ENCODE measurements at places on chromosomes 2 and 18.

GRCh38 chr2:96409820-96410164, 74.2 kb downstream of the NCAPH start:
- no peak for DNase-seq

DNA sequence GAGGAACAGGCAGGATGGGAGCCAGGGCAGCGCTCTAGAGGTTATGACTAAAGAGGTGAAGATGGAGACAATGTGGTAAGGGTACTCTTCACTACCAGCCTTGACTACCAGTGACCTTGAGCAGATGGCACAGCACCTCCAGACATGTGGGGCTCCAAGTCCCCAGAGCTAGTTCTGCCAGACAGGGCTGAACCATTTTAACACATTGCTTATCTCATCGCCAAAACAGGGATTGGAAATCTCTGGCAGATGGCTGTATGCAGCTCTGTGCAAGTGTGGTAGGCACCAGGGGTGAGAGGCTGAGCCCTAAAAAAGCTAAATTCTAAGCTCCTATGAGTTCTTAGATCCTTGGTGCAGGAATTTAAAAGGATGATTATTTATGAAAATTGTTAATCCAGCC, 41.3 kb downstream of the FSHR start:
- DNase-seq, result no peak

- no peak for DNase-seq
Observed at GRCh38 chr18:59839931-59840685, 59.7 kb upstream of the PMAIP1 start.

DNA sequence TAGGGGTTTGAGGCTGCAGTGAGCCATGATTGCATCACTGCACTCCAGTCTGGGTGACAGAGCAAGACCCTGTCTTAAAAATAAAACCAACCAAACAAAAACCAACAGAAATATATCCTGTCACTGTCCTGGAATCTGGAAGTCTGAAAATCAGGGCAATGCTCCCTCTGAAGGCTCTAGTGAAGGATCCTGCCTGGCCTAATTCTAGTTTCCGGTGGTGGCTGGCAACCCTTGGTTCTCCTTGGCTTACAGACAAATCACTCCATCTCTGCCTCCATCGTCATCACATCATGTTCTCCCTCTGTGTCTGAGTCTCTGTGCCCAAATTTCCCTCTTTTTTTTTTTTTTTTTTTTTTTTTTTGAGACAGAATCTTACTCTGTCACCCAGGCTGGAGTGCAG, 15.9 kb upstream of the VPS4B start:
- no peak for DNase-seq

DNA sequence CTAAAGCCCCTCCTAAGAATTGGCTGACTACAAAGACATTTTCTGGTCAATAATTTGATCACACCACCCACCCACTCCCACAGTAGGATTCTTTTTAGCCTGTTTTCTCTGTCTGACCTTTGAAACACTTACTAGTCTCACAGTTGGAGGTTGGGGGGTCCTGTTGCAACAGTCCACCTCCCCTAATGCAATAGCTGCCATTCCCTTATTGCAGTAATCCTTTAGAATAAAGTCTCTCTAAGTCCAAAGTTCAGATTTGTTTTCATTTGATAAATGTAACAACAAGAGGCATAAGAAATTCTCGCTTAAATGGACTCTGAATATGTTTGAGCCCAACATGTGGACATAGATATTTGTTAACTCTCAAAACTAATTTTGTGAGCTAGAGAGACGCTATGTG, 1326.8 kb upstream of the TMEFF2 start:
- DNase-seq, result no peak

DNA sequence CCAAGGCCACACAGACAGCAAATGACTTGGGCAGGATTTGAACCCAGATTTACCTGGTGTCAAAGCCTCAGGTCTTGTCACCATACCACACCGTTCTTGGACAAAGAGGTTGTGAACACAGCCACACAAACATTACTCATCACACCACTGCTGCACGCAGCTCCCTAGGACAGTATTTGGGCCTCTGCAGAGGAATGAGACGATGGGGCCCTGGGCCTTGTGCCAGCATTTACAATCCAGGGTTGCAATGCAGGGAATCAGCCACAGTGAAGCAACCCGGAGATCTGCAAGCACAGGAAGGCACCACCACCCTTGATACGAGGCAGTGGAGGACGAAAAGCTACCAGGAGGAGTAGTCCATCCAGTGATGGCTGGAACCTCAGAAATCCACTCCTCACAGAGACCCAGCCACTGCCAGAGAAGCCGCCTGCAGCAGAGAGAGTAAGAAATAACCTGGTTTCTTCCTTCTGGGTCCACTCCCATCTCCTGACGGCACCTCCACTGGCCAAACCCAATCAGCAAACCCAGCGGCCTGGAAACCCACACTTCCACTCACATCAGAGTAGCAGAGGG, 3.7 kb upstream of the MTCL1 start:
- DNase-seq, result no peak

GRCh38 chr2:136510244-136510643, 255.1 kb upstream of the THSD7B start:
- DNase-seq, result no peak

DNA sequence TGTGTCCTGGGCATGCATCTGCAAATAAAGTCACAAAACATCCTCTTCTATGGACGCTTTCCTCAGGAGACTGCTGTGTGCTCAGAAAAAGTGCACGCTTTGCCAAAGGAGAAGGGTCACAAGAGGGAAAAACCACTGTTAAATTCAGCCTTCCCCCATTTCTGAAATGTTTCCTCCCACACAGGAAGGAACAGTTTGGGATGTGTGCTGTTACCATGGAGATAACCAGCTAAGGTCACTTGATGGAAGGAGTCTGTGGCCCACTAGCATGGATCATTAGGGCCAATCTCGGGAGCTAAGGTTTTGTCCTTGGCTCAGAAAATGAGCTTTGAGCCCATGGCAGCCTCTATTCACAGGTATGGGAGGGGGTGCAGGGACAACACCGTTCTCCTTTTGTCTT, 5.6 kb downstream of the KCNE4 start:
- no peak for DNase-seq

- DNase-seq, result no peak
Observed at GRCh38 chr2:3635171-3635974, 22.6 kb upstream of the ALLC start.

DNA sequence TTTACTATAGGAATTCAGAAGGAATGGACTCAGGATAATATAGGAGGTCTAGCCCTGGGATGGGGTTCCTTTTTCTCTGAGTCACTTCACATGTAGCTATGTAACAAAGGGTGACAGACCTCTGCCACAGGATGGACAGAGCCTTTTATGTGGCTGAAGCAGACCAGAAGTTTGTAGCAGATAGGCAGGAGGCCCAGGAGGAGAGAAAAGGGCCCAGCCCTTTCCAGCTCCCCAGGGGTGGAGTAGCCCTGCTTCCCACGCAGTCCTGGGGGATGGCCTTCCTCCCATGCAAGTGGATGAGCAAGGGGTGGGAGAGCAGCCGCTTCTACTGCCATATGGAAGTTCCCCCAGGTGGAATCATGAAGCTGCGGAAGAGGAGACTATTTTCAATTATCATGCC, 40.3 kb downstream of the ARMC9 start:
- no peak for DNase-seq

GRCh38 chr2:177698281-177698680, 305.7 kb downstream of the AGPS start:
- DNase-seq, result no peak

- no peak for DNase-seq
Observed at GRCh38 chr2:24362253-24362652, 1.9 kb upstream of the ITSN2 start.

GRCh38 chr2:1136846-1137245, 186.2 kb downstream of the SNTG2 start:
- no peak for DNase-seq
